ENCODE measurements at places on chromosomes 6 and 20.

GRCh38 chr6:27592481-27593199 is 119.7 kb upstream of the ZNF184 start:
- DNase-seq, result no peak

GRCh38 chr6:17265570-17265969 is 15.6 kb upstream of the RBM24 start:
- DNase-seq, result no peak

DNA sequence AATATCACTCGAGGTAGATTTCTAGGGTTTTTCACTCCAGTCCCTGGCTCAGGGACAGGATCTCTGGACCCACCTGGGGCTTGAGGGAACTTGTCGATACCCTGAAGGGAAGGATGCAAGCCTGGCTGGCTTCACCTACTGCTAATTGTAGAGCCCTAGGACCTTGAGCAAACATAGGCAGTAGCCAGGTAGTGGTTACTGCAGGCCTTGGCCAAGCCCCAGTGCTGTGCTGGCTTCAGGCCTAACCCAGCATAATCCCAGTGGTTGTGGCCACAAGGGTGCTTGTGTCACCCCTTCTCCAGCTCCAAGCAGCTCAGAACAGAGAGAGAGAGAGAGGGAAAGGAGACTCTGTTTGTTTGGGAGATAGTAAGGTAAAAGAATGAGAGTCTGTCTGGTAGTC is 5.8 kb upstream of the MCM9 start:
- no peak for DNase-seq

GRCh38 chr6:73586416-73586974 is 65.7 kb upstream of the EEF1A1 start:
- no peak for DNase-seq

- DNase-seq, result no peak
Observed at GRCh38 chr20:58260006-58260405, 31.6 kb upstream of the ANKRD60 start.
